ENCODE measurements at places on chromosomes 11 and 22.

GRCh38 chr11:32963721-32964120 lies 52.0 kb upstream of the DEPDC7 start:
- no peak for DNase-seq

- DNase-seq = peak; percentile 29
Measured at GRCh38 chr22:39900306-39901227, at the start of gene GRAP2. Gene GRAP2 (plus strand): TSS chr22:39901084. CDS start chr22:39947107, 46,023 bp downstream.

- no peak for DNase-seq
Measured at GRCh38 chr11:134780486-134781147, 368.6 kb upstream of the B3GAT1 start.

DNA sequence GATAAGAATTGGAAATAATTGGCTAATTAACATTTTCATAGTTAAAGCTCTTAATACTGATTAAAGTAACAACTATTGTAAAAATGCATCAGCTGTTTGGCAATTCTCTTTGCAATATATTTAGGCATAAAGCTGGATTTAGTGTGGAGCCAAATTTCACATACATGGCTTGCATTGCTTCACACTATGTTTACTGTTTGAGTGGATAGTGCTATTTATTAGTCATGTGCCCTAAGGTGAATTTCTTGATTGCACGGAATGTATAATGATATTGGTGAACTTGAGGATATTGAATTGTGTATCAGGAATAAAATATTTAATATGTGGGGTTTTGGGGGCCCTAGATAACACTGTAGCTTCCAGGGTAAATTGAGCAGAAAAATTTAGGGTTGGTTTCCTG lies 100.9 kb downstream of the AASDHPPT start:
- DNase-seq = no peak

GRCh38 chr11:121365304-121365703 lies 72.7 kb downstream of the SC5D start:
- DNase-seq = no peak

DNA sequence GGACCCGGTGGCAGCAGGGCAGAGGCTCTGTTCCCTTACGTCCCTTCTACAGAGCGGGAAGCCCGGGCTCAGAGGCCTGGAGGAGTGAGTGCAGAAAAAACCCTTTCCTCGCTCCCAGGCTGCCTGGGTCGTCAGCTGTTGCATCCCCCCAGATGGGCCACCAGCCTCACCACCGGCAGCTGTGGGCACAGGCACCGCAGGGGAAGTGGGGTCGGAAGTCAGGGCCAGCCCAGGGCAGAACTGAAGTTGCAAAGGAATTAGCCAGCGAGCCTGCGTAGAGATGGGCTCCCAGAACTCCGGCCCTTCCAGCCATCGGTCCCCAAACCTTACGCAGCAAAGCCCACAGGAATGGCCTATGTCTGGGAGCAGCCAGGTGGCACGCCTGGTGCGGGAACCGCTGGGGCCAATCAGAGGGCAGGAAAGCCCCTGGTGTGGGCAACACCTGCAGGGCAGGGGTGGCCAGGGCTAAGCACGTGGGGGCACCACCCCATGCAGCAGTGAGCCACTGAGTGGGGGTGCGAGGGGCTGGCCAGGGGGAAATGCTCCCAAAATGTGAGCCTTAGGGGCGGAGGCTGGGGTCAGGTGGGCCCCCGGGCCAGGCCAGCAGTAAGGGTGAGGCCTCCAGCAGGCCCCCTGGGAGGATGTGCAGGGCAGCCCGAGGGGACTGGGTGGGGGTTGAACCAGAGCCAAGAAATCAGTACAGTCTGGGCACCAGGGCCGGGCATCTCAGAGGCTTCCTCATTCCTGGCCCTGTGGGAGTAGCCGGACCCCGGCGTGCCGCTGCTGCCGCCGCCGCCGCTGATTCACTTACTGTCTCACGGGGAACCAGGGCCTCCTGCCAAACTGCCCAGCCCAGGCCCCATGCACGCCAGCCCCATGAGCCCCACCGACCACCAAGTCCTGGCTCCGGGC lies 58.2 kb downstream of the WNT7B start:
- DNase-seq = no peak

Data from activated CD8-positive, alpha-beta memory T cell treated with anti-CD3 and anti-CD28 coated beads for 4 hours (primary cell).